WTC11 (cell line): ENCODE measurements at places on chromosomes 6 and 20.

DNA sequence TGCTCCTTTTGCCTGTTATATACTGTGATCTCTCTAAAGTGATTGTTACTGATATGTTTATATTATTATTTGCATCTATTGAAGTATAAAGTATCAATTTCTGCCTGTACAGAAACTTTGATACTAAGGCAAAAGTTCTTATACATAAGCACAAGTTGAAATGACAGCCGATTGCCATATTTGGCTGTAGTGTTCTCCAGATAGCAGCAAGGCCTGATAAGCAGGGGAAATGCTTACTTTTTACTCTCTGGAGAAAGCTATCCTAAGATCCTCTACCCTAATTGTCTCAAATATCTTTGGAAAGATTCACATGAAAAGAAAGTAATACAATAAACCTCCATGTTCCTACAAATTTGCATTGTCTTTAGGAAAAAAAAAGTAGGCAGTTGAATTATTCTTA, 31.4 kb downstream of the SENP6 start:
- no peak for DNase-seq

- no peak for DNase-seq
Measured at GRCh38 chr20:51348876-51349275, 193.6 kb downstream of the NFATC2 start.

GRCh38 chr6:42075159-42075838, 25.0 kb downstream of the TAF8 start:
- DNase-seq = peak; percentile 87

GRCh38 chr6:116866281-116866871, 10.7 kb upstream of the RFX6 start:
- DNase-seq = no peak

DNA sequence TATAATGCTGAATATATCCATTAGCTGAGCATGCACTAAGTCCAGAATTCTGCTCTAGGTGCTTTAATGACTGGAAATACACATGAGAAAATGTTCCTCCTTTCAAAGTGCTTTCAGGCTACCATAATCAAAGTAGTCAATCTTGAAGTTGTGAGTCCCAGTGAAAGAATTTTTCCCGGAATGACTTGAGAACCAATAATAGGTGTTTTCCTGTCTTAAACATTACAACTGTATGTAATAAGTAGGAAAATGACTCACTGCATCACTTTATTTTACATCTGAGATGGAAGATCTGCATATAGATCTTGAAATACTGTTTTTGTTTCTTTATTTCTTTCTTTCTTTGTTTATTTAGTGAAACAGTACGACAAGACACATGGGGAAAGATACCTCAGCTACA, 437.4 kb upstream of the JAG1 start:
- no peak for DNase-seq

GRCh38 chr6:162099685-162100084, 627.9 kb downstream of the PRKN start:
- no peak for DNase-seq

DNA sequence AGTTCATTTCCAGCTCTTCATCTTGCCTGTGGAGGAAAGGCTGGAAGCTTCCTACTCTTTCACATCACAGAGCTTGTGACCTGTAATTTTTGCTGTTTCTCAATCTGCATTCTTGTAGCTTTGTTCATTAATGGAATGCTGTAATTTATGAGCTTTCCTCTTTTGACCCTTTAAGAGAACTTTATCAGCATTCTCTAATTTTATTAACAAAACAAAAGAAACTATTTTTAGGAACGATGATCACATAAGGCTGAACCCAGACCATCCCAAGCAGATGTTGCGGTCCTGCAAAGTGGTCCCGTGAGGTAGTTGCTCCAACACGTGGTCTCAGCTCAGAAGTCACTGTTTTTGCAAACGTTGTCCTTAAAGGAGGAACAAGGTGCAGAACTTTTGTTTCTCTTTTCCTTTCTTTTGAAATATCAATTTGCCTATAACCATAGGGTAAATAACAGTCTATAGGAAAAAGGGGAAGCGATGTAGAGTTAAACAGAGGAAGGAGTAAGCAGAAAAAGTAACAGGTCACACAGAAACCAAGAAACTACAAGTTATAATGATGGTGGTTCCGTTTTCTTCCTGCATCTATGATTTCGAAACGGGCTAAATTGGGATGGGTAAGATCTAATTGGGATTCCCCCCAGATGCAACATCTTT, 121.3 kb upstream of the PHACTR1 start:
- DNase-seq = no peak

DNA sequence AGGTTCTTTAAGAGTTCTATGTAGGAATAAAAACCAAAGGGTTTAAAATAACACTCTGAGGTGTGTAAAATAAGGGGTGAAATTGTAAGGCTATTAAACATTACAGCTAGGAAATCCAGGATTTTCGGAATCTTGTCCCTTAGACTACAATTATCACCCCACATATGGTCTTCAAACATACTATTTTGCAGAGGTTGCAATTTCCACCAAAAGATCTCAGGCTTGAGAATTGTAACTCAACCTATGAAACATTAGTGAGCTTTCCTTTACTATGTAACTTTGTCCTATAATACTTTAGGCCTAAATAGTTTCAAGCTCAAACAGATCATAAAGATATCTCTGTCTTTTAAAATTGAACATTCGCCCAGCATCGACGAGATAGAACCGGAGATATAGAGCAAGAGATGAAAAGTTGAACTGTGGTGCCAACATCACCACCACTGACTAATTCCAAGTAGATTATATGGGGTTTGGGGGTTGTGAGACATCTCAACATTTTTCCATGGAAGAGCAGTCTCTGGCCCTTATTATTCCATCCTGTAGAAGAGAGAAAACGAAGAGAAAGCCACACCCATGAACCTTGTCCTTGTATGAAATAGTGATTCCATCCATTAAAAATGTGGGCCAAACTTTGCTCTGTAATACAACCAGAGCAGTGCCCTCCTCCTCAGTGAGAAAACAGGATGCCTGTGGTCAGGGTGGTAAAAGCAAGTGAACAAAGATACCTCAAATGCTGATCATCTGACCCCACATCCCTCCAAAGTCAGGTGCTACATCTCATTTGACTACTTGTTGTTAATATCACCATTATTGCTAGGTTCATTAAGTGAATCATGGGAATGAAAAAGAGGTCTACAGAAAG, 284.5 kb upstream of the GJE1 start:
- DNase-seq = no peak

GRCh38 chr6:6886886-6887285, 220.9 kb upstream of the RREB1 start:
- DNase-seq = no peak

DNA sequence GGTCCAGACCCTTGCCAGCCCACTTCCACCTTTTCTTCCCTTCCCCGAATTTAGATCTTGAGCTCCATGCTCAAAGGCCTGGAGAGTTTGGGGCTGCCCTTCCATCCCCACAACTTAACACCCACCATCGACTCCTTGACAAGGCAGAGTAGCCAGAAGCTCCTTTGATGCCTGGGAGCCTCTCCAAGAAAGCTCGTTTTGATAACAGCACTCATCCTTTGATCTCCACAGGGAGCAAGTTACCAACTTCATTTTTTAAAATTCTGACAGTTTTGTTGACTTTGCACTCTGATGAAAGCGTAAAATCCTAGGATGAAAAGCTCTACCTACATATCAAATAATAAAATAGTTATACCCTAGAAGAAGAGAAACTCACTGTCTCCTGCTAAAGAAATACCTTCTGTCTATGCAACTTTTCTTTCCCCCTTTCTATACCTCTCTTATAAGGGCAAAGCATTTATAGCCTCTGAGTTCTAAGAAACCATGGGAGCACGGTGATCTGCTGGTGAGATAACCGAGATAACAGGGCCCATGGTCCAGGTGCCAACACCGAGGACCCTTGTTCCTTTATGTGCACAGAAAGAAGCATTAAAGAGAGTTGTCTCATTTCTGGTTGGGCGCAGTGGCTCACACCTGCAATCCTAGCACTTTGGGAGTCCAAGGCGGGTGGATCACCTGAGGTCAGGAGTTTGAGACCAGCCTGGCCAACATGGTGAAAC, 134.9 kb downstream of the UST start:
- DNase-seq = no peak

- DNase-seq = no peak
Measured at GRCh38 chr6:105428342-105428957, 25.6 kb upstream of the PREP start.

DNA sequence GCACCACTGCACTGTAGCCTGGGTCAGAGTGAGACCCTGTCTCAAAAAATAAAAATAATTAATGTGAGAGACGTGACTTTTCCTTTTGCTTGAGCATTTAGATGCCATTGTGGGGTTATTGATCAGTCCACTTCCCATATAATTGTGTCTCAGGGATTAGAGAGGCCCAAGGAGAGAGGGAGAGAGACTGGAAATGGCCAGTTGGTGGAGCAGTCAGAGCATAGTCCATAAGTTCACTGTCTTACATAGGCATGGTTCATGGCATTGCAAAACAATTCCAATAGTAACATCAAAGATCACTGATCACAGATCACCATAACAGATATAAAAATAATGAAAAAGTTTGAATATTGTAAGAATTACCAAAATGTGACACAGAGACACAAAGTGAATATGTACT, 15.2 kb upstream of the SDHAF4 start:
- no peak for DNase-seq

DNA sequence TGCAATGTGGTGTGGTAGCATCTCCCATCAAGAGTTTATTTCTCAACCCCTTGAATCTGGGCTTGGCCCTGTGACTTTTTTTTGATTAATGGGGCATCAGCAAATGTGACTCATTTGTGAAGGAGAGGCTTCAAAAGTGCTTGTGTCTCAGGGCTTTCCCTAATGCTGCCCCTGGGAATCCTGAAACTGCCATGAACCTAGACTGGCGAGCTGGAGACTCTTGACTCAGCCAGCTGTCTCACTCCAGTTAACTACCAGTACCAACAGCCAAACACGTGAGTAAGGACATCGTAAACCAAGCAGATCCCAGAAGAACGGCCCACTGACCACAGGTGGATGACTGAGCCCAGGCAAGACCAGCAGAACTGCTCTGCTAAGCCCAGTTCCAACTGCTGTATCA, 72.8 kb upstream of the ADTRP start:
- no peak for DNase-seq

DNA sequence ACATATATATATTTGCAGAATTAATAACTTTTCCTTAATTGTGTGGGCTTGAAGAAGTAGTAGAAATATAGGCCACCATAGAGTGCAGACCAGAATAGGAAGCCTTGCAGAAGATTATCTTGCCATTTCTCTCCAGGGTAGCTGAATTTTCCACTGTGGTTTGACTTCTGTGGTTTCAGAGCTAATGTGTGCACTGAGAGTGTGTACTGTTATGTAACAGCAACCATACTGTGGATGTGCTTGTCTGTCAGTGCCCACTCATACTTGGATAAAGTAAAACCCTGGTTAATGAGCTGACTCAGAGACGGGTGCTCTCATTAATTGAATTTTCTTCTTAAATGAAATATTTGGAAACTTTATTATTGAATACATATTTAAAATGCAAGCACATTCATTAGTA, 57.2 kb downstream of the CEP43 start:
- no peak for DNase-seq

- no peak for DNase-seq
Measured at GRCh38 chr6:44135173-44135758, 7.9 kb downstream of the TMEM63B start.

DNA sequence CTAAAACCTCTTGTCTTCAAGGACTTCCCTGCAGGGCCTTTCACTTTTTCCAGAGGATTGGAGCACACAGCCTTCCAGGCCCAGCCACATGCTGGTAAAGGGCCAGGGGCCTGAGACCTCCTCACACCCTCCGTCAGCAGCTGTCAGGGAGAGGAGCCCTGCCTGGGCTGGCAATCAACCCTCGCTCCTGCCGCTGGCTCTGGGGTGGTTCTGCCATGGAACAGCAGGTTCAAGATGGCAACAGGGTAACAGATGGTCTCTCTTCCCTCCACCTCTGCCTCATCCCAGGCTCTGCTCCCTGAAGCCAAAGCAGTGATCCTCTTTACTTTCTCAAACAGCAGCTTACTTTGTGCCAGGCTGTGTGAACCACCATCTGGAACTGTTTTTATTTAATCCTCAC, 23.8 kb downstream of the PCNA start:
- DNase-seq = no peak

- DNase-seq = no peak
Measured at GRCh38 chr6:16067568-16067967, 61.3 kb upstream of the MYLIP start.

DNA sequence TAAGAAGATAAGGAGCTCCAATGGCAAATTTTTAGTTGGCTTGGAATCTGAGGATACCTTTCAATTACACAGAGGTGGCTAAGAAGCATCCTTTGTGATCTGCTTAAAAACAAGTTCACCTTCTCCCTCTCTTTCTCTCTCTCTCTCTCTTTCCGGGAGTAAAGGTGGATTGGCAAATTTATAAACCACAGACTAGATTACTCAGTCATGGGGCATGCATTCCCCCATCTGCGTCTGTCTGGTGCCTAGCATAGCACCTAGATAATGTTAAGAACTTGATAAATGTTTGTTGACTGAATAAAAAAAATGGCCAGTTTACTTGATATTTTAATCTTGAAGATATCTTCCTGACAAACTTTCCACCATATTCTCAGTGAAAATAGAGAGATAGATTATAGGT, 312.3 kb downstream of the CDC5L start:
- DNase-seq = no peak

DNA sequence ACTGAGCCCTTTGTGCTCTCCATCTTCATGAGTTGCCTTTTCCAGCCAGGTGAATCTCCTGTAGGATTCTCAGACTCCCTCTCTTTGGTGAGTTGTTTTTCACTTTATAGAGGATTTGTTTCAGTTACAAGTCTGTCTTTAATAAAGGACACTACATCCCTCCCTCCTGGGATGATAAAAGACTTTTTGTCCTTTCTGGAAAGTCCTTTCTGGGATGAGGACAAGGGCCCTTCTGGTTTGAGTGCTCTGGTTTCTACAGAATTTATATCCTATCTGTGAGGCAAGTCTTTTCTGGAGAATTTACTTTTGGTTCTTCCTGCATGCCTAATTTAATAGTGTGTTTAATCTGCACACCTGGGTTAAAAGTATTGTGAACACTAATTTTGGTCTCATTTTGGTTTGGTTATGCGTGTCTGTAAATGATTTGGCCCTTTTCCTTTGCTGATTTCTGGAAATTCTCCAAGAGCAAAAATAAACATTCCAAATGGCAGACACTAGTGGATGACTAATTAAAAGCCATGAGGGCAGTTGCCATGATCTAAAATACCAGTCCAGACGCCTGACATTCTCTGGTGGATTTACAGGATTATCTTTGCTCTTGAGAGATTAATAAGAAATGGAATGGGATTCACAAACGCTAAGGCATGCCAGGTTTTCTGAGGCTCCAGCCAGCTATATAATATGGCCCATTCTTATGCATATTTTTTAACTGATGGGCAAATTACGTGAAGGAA, 44.8 kb downstream of the TCP11 start:
- DNase-seq = no peak

GRCh38 chr20:57655809-57656155, 35.6 kb upstream of the ZBP1 start:
- peak; percentile 4 for DNase-seq

DNA sequence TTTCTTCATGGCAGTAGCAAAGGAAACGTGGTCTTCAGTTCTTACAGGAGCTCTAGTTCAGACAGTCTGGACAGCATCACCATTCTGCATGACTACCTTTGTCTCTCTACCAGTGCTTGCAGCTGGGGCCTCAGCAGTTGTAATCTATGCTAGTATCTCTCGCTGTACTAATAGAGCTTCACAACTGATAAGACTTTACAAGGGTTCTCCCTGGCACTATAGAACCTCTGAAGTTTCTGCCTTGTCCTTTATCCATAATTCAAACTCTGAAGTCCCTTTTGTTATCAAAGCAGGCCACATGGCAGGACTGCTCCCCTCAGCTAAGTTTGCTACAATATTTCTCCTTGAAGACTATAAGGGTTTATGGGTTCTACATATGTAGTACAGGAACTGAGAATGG, 842.1 kb upstream of the ADGRB3 start:
- DNase-seq = no peak

GRCh38 chr20:4383961-4384360, 337.7 kb upstream of the PRND start:
- no peak for DNase-seq
